Stimulated activated CD4-positive, alpha-beta T cell treated with anti-CD3 and anti-CD28 coated beads, Interleukin-4, amount 100 ng/mL, for 4 hours (primary cell): ENCODE measurements at places on chromosomes 12 and 14.

GRCh38 chr12:63753743-63754142 lies 26.0 kb upstream of the RXYLT1 start:
- no peak for DNase-seq

GRCh38 chr14:104169005-104169698 lies 30.8 kb downstream of the KIF26A start:
- DNase-seq: no peak

DNA sequence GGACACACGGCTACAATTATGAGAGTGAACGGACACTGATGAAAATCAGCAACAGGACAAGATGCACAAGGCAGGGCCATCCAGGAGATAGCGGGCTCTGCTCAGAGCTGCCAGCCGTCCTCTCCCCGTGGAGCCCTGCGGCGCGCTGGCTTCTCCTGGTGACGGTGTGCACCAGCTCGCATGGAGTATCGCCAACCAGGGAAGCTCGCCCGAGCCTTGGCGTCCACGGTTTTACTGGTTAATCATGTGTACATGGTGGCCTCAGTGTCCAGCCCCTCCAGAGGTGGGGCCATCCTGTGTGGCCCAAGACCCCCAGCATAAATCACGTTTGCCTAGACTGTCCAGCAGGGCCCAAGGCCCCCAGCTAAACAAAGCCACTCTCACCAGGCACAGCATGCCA lies 31.2 kb upstream of the DYNC1H1 start:
- no peak for DNase-seq

DNA sequence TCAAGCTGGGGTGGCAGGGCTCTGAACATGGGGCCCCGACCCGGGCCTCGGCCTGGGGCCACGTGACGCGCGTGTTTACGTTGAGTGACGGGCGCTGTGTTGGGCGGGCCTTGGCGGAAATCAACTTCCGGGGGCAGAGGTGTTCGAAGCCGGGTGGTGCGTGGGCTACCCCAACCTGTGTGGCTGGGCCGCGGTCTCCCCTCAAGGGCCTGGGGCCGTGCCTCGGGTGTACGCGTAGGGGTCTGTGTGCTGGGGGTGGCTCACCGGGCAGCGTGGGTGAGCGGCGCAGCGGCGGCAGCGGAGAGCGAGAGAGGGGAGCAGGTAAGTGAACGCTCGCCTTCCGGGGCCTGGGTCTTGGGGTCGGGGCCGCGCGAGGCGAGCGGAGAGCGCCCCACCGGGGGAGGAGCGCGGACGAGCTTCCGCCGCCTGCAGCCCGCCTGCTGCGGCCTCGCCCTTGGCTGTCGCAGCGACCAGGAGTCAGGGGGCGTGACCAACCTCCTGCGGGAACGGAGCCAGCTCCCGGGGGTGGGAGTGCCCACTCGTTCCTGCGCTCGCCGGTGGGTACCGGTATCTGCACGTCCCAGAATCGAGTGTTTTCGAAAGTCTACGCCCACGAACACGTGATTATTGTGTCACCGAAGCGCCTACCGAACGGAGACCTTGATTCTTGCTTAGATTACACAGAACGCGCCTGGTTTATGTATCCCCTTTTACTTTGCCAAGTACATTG lies at the start of gene CCDC91:
Gene CCDC91 (plus strand): TSS at position 136 of the 730 bp plus-strand sequence. CDS start 66,760 bp downstream, outside the sequence.
- peak; percentile 92 for DNase-seq

DNA sequence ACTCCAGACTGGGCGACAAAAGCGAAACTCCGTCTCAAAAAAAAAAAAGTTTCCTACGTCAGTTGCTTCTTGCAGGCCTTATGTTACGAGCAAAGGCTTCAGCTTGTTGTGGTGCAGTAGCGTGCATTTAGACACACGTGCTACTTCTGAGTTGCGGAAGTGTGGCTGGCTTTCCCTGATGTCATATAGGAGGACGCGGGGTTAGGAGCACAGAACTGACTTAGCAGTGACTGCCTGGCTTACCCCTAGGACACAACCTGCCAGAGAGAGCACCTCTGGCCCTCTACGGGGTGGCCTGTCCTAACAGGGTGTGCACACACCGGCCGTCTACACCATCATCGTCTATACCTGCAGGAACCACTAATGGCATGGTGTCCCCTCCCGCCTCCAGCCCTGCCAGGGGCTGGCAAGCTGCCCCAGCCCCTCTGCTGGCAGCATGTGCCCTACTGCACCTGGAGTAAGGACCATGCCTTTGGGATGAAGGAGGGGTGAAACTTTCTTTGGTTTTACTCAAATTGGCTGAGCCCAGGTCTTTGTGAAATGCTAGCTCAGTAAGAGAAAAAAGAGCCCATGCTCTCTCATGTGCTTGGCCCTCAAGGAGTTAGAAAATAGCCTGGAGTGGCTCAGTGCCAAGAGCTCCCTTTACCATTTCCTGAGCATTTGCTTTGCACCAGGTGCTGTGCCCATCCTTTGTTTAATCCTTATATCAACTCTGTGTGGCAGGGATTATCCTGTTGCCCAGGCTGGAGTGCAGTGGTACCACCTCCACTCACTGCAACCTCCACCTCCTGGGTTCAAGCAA lies 1.7 kb upstream of the GPR68 start:
- peak; percentile 84 for DNase-seq

- DNase-seq: no peak
Measured at GRCh38 chr12:27711317-27711682, 668 bp downstream of the MRPS35 start.

GRCh38 chr14:59829469-59830337 lies 40.9 kb downstream of the RTN1 start:
- no peak for DNase-seq

DNA sequence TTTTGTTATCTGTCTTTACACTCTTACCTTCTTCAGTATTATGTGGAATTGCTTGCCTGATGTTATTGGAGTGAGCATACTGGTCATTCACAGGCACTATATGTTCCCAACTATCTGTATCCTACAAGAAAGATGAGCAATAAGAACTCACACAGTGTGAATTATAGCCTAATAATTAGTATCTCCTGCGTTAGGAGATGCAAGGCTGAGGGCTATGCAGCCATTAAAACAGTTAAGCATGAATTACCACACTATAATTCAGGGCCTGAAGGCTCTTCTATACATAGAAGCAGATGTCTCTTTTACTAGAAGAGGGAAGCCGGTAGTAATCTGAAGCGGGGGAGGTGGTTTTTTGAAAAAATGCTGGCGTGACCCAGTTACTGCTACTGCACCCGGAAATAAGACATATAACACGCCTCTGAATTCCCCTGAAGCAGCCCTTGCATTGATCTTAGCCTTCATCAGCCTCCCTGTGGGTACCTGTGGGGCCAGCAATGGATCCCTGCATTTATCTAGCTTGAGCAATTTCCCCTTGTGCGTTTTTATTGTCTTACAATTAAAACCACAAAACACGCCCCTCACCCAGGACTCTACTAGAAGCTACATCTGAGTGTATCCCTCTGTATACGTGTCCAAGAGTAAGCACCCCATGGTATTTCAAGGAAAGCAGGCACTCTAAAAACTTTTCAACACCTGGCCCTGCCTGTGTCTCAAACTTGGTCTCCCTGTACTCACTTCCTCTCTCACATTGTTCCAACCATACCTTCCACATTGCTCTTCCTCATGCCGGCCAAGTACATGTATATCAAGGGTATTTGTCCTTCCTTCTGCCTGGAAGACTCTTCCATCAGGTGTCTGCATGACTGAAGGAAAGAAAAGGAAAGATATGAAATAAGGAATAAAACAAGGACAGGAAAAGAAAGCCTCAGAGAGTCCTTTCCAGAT lies 210.9 kb upstream of the ARID2 start:
- peak; percentile 14 for DNase-seq

GRCh38 chr14:75002392-75003249 lies at the start of gene EIF2B2:
TSS of gene EIF2B2 (plus strand) at chr14:75002921. CDS start at chr14:75002991, 70 bp downstream.
- DNase-seq: peak; percentile 99

- no peak for DNase-seq
Measured at GRCh38 chr12:92547906-92548305, 154.9 kb upstream of the PLEKHG7 start.

GRCh38 chr12:90322006-90322405 lies 613.4 kb upstream of the ATP2B1 start:
- no peak for DNase-seq

GRCh38 chr14:52949711-52950409 lies 990 bp downstream of the FERMT2 start:
- no peak for DNase-seq

DNA sequence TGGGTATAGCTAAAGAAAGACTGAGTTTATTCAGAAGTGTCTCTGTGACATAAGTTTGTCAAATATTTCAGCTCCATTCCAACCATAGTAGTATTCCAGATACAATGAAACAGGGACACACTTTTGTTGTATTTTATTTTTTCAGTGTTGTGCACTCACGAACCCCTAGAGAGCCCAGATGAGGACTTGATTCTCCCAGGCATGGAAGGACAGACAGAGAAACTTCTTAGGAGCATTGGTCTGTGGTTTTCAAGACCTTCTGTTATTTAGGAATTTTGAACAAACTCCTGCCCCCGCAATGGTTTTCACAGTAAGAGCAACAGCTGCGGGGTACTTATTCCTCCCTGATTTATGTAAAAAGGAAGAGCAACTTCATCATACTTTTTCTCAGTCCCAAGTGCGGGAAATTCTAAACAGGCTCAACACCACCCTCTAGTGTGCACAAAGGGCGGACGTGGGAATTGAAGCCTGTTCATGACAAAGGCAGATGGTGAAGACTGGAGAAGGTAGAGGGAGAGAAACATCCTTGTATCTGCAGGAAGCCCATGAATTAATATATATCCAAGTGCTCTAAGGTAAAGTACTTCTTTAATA lies 147.6 kb downstream of the PAH start:
- DNase-seq: no peak

- DNase-seq: no peak
Measured at GRCh38 chr12:131603939-131604795, 106.7 kb upstream of the SFSWAP start.

DNA sequence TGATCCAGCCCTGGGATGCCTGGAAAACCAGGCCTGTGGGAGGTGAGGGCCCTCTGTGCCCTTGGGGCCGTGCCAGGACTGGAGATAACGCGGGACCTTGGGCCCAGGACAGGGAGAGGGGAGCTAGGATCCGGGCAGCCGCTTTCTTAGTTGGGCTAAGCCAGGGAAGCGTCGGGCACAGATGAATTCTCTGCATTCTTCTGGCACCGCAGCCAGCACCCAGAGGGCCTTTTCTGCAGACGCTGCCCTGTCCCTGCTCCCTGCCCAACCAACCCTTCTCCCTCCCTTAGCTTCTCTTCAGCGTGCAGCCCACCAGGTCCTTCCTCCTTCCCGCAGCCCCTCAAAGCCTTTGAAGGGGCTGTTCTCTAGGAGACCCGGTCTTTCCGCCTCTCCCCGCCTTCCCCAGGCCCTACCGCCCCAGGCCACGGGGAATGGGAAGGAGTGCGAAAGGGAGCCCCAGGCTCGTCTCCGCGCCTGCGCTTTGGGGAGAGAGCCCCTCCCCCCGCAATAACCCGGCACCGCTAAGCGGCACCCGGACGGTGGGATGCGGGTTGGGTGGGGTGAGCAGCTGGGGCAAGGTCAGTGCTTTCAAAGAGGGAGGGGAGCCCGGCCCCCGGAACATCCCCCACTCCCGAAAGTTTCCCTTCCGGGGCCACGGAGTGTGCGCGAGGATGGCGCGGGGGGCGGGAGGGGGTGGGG lies 663 bp downstream of the NCKAP5L start:
- peak; percentile 43 for DNase-seq

DNA sequence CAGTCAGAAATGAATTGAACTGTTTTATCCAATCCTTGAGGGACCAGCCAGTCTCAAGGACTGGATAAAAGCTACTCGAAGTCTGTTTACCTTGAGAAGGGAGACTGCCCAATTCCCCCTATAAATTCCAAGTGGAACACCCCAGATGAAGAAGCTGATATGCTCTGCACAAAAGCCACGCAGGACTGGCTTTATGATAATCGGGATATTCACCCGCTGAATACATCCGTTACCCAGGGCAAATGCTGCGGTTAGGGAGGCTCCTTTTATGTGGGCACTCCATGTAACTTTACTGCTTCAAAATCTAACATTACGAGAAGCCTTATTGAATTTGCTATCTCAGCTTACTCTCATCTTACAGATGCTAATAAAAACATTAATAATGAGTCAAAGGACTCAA lies 119.1 kb downstream of the DENND5B start:
- DNase-seq: no peak

DNA sequence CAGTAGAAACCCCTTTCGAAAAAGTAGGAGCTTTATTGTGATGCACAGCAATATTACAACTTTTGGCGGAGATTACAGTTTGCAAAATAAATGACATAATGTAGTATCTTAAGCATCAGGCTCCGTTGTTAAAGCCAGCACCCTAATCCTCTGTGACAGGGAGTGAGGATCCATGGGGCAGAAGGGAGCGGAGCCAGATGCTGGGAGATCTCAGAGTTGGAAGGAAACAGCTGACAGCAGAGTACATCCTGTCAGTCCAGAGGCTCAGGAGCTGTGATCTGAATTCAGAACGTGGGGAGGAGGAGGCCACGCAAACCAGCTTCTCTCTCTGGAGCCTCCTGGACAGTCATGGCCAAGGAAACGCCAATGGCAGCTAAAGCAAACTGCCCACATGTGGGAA lies 55.7 kb downstream of the TMTC1 start:
- no peak for DNase-seq

DNA sequence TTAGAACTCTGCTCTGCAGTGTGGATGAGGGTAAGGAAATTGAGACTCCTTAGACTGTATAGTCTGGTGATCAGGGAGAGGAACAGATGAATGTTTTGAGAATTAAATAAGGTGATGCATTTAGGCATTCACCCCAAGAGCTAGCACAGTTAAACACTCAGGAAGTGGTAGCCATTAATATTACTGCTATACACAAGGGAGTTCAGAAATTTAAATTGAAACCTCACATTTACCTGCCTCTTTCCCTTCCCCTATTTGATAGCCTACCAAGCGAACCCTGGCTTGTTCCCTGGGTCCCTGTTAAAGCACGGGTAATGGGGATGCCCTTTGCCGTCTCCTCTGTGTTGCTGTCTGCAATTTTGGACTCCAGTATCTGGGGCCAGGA lies 18.2 kb downstream of the WNT5B start:
- DNase-seq: no peak

GRCh38 chr12:112900298-112901145 lies 6.2 kb upstream of the OAS1 start:
- peak; percentile 48 for DNase-seq

- no peak for DNase-seq
Measured at GRCh38 chr12:83919081-83919480, 993.5 kb downstream of the SLC6A15 start.

GRCh38 chr12:98852181-98852580 lies 207.1 kb downstream of the APAF1 start:
- DNase-seq: no peak

DNA sequence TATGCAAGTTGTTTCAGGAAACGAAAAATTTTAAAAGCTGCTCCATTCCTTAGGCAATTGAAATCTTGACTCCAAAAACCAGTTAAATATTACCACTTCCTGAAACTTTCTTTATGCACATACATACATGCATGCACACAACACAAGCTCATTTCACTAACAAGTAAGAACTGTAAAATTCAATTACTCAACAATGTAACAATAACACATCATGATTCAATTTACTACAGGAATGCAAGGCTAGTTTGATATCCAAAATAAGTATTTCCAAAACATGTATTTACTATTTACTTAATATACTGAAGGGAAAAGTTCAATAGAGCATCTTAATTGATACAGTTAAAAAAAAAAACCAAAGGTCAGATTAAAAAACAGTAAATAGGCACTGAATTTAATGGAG lies 19.6 kb downstream of the NAP1L1 start:
- DNase-seq: no peak
